Glutamatergic neuron (in vitro differentiated cells): ENCODE measurements at places on chromosomes 12 and 14. TPM values are rescaled to one million over a fixed set of nuclear protein-coding genes. Genes with fewer than 3 reads are reported as not detected.

The COX8C gene
- not detected for total RNA-seq

The PIANP gene
- 48.8 TPM for total RNA-seq

- no peak for DNase-seq
These were observed 1051.0 kb upstream of the FOXG1 start for GRCh38 chr14:27715561-27715960.

The RIN3 gene
- total RNA-seq = 0.76 TPM

The ZDHHC17 gene
- 95.5 TPM for total RNA-seq

The SDSL gene
- 0.74 TPM for total RNA-seq

The DTD2 gene
- 10.3 TPM for total RNA-seq

DNA sequence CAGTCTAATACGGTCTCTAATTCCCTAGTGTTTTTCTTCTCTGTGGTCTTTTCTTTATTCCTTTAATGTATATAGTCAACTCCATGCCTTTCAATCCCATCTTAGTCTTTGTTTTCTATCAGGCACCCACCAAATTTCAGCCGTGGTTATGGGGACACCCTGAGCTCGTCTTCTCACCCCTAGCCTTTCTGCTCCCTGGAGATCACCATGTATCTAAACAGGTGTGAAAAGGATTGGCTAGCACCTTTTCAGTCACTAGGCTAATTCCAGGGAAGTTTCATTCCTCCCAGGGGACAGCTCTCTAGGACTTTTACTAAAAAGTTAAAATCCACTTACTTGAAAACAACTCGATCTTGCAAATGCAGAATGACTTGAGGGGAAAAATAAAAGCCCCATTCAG lies 291.3 kb downstream of the ETNK1 start:
- no peak for DNase-seq

The GDF3 gene
- total RNA-seq = 0.34 TPM

GRCh38 chr12:104738776-104739642 lies 219.1 kb downstream of the SLC41A2 start:
- no peak for DNase-seq

The ARF3 gene
- total RNA-seq = 162 TPM

The PCED1B gene
- 0.27 TPM for total RNA-seq
